ENCODE measurements at places on chromosomes 12 and 14.
A peak's percentile ranks its signal among the peaks of the same experiment; 100 is the strongest.

DNA sequence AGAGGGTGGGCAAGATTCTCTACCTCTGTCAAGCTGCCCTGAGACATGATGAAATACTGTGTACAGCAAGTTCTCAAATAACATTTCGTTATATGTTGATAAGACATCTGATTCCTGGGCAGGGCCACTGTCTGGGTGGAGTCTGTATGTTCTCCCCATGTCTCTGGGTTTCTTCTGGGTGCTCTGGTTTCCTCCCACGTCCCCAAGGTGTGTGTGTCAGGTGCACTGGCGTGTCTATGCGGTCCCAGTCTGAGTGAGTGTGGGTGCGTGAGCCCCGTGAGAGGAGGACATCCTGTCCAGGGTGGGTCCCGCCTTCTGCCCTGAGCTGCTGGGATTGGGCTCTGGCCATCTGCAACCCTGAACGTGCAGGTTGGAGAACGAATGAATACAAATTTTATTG, 29.6 kb downstream of the KCTD10 start:
- no peak for DNase-seq

DNA sequence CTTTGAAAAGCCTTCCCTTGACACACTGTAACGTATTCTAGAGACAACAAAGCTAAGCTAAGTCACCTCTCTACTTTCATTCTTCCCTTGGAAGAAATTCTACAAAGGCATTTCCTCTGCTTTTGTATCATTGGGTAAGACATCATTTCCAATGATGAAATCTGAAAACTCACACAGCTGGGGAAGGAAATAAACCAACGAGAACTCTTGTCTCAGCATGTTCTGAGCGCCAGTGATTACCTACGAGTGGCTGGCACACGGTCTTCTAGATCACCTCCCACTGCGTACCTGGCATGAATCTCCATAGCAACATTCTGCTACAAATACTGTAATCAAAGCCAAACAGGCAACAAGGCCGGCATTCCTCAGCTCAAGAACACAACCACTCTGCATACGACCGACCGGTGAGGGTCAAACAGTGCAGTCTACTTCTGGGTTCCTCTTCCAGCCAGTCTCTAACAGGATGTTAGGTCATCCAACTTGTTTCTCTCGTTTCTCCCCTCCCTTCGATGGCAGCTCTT, 7.6 kb downstream of the VPS37B start:
- DNase-seq = peak; percentile 87

- DNase-seq = peak; percentile 4
Observed at GRCh38 chr12:114399664-114400211, 6.2 kb downstream of the TBX5 start.

- no peak for DNase-seq
Observed at GRCh38 chr14:59139324-59139723, 49.1 kb upstream of the DAAM1 start.

DNA sequence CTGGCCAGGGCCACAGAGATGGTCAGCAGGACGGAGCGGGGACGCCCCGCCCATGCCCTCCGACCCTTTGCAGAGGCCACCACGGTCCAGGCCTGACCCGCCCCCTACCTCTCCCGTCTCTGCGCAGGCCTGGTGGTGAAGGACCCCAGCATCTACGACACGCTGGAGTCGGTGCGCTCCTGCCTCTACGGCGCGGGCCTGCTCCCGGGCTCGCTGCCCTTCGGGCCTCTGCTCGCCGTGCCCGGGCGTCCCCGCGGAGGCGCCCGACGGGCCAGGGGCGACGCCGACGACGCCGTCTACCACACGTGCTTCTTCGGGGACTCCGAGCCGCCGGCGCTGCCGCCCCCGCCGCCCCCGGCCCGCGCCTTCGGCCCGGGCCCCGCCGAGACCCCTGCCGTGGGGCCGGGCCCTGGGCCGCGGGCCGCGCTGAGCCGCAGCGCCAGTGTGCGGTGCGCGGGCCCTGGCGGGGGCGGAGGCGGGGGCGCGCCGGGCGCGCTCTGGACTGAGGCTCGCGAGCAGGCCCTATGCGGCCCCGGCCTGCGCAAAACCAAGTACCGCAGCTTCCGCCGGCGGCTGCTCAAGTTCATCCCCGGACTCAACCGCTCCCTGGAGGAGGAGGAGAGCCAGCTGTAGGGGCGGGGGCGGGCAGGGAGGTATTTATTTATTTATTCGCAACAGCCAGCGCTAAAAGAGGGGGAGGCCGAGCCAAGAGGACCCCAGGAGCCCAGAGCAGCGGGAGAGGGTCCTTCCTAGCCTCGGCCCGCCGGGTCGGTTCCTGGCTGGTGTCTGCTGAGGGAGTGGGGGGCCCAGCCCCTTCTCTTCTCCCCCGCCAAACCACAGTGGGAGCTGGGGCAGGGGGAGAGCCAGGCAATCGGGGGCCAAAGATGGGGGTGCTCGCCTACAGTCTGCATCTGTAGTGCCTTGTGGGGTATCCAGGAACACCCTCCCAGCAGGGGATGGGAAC, 8.1 kb downstream of the TAMALIN start:
- no peak for DNase-seq

DNA sequence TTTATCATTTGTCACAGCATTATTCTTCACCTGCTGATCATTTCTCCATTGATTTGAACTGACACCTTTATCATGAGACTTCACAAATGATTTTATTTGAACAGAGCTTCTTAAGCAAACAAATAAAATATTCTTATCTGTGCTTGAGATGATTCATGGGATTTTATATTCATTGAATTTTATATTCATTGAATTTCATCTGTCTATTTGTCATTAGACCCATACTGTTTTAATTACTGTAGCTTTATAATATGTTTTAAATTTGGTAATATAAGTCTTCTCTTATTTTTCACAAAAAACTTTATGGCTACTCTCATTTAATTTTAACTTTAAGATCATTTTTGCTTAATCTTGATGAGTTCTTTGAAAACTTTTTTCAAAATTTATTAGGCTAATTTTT, 777.4 kb upstream of the TBX3 start:
- DNase-seq = no peak

DNA sequence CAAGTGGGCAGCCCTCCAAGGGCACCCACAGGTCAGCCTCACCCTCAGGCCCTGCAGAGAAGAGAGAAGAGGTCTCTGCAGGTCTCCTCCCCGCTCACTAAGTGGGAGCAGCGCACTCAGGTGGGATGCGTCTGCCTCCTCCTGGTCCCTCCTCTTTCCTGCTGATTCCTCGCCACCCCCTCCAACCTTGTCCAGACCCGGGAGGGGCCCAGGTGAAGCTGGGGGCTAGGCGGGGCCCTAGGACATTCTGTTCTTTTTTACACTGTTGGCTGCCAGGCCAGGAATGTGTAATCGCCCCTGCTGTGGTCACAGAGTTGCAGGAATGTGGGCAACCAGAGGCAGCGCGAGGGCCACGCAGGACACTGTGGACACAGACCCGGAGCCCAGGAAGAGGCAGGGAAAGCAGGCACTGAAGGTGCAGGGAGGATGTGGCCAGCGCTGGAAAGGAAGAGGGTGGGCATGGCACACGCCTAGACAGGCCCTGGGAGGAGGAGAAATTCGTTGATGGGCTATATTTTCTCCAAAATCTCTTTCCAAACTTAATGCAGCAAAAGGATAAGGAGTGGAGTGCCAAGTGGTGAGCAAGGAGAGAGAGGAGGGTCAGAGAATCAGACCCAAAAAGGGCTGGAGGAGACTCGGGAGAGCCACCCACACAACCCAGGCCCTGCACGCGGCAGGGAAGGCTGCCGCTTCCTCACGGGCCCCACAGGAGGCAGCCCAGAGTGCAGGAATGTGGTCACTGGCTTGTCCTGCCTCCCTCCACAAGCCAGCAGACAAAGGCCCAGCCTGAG, 911 bp upstream of the SCNN1A start:
- peak; percentile 28 for DNase-seq

- DNase-seq = no peak
Observed at GRCh38 chr12:117093431-117093830, 5.8 kb downstream of the TESC start.

DNA sequence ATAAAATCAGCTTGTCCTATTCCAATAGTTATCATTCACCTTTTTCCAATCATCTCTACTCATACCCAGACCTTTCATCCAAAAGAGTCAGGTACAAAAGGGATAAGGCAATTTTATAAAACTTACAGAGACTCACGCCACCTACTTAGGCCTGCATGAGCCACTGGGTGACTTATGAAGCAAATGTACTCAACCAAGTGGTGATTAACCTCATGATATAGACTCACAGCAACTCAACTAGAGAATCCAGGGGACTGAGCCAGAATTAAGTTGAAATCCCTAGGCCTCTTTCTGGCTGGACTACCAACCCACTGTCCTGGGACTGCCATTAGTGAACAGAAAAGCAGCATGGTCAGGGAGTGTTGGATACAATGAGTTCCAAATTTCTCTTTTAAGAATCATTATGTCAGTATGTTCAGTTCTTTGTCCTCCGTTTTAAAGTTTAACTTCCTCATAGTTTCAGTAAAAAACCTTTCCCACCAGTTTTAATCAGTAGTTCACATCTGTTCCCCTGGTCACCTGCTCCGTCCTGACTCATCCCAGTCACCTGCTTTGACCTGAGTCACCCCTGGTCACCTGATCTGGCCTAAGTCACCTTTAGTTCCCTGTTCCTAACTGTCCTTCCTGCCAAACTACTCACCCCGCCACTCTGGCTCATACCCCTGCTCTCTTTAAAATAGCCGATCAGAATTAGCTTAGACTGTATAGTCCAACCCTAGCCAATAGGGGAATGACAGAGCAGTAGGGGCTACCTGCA, 36.8 kb downstream of the SPTSSA start:
- no peak for DNase-seq

- DNase-seq = no peak
Observed at GRCh38 chr14:97046967-97047366, 249.8 kb downstream of the VRK1 start.

- no peak for DNase-seq
Observed at GRCh38 chr12:31853520-31853919, 105.7 kb upstream of the RESF1 start.

DNA sequence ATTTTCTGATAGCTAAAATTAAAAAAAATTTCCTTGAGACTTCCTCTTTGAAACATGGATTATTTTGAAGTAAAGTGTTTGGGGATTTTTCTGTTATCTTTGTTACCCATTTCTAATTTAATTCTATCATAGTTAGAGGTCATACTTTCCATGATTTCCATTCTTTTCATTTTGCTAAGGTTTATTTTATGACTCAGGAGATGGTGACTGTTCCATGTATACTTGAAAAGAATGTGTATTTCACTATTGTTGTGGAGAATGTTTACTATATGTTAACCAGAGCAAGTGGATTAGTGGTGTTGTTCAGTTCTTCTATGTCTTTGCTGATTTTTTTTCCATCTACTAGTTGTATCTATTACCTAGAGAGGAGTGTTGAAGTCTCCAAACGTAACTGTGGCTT, 250.5 kb upstream of the PELI2 start:
- DNase-seq = no peak

GRCh38 chr12:55631733-55632132, 5.0 kb upstream of the OR10P1 start:
- no peak for DNase-seq

DNA sequence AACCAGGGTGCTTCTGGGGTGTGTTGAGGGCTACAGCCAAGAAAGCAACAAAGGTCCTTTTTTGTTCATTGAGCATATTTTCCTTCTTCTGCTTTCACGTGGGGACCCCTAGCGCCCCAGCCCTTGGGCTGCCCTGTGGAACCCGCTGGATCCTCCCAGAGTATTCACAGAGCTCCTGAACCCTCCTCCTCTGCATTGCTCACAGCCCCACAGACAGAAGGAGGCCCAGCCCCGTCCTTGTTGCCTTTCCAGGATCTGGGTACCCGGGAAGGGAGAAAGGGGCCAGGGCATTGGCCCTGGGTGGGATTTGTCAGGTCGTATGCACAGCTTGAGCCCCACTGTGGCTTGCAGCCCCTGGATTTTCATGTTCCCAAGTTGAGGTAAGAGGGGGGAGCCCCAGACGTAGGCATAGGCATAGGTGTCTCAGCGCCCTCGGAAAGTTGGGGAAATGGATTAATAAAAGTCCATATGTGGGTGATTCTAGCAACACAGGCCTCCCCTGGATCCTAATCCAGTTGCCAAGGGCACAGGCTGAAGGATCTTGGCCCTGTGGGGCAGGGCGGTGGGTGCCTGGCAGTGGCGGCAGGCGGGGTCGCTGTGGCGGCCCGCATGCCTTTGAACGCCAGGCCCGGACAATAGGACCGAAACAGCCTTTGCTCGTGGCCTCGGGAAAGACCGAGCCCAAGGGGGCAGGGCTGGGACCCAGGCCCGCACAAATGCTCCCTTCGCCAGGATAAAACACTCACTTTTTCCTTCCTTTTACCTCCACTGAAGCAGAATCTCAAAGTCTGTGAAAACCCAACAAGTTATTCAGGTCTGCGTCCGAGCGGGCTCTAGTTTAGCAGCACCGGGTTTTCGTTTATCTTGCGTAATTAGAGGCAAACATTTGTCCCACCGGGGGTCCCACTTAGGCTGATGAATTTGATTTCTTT, 3.0 kb upstream of the HOXC10 start:
- no peak for DNase-seq

- DNase-seq = peak; percentile 22
Observed at GRCh38 chr14:103061482-103061976, 4.2 kb upstream of the CDC42BPB start.

Data from NCI-H1417 (cell line).